ENCODE measurements at places on chromosomes 2 and 18. TPM values are rescaled to one million over a fixed set of nuclear protein-coding genes. Genes with fewer than 3 reads are reported as not detected.
A peak's percentile ranks its signal among the peaks of the same experiment; 100 is the strongest.

Gene CCDC68
- polyA plus RNA-seq = 26.7 TPM

DNA sequence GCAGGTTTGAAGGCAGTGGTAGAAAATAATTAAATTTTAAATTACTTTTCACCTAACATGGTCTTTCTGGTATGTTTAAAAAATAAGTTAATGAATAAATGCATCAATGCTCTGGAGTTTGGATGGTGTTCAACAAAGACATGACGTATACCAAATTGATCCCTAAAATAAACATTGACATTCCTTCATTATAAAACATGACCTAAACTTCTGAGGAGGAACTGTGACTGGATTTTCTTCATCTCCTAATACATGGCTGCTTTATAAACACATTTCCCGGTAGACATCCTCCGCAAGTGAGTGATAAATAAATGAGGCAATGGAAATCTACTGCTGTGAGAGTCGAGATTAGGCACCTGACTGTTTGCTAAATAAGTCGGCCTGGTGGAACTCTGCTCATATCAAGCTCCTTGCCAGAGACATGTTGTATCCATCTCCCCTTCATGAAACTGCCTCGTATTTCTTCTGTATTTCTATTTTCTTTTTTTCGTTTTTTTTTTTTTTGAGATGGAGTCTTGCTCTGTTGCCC, 362.3 kb downstream of the RNF144A start:
- H3K4me3 ChIP-seq = no peak overlapping the region
- H3K27ac ChIP-seq = no peak overlapping the region
- H3K4me1 ChIP-seq = no peaks in the 10 kb centered on the region
- no peaks in the 10 kb centered on the region for H3K27me3 ChIP-seq
- no peaks in the 10 kb centered on the region for H3K36me3 ChIP-seq
- DNase-seq = no peak

GRCh38 chr2:169752752-169753151, 19.1 kb downstream of the KLHL23 start:
- H3K4me1 ChIP-seq = no peaks in the 10 kb centered on the region
- H3K27ac ChIP-seq = no peak overlapping the region
- no peak for DNase-seq
- H3K4me3 ChIP-seq = no peak overlapping the region
- H3K36me3 ChIP-seq = no peaks in the 10 kb centered on the region
- H3K27me3 ChIP-seq = no peaks in the 10 kb centered on the region

DNA sequence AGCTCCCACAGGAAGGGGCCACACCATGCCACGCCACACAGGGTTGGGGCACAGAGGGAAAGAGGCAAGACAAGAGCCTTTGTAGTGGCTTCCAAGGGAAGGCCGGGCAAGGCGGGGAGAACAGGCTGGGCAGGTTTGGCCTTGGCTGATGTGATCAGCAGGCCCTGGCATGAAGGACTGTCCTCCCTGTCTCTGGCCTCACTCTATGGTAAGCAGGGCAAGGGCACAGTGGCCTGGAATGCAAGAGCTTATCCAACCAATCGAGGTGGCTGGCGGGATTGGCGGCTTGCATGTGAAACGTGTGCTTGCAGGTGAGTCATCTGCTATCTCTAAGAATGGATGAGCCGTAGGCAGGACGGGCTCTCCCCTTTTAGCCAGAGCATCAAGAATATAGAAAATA, 6.4 kb upstream of the ATP9B start:
- DNase-seq = no peak
- H3K36me3 ChIP-seq = no peaks in the 10 kb centered on the region

GRCh38 chr18:52679354-52679753, 339.4 kb downstream of the DCC start:
- H3K36me3 ChIP-seq = no peaks in the 10 kb centered on the region
- H3K27ac ChIP-seq = no peak overlapping the region
- peak; percentile 20 for DNase-seq
